ENCODE measurements at places on chromosomes 7 and 10.

DNA sequence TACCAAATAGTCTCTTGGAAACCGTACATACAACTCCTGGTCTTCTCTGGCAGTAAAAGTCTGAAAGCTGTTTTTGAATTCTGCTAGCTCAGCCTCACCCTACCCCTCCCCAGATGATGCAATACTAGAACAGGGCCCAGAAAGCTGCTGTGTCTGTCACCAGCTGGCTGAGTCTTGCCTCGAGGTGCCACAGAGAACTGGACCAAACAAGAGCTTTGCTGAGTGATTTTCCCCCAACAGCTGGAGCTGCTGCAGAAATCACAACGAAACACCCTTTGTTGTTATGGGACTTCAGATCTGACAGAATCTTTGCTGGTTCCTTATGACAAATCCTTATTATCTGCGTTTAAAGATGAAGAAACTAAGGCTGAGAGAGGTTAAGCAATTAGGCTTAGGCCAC lies 134.1 kb downstream of the SPAG6 start:
- no peak for DNase-seq

DNA sequence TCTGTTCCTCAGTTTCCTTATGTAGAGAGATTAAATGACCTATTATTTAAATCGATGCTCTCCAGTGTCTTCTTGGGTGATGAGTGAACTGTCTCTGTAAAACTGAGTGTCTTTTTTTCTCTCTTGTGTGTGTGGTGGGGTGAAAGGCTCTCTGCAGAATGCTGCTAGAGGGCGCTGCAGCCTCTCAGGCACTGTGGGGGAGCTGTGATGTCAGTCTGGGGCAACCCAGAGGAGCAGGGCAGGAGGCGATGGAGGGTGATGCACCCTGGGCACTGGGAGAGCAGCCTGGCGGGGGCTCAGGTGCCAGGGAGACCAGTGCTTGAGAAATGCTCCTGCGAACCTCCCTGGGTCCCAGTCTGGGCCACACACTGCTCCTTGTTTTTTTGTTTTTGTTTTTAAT lies 110.1 kb upstream of the POM121L12 start:
- DNase-seq, result no peak

DNA sequence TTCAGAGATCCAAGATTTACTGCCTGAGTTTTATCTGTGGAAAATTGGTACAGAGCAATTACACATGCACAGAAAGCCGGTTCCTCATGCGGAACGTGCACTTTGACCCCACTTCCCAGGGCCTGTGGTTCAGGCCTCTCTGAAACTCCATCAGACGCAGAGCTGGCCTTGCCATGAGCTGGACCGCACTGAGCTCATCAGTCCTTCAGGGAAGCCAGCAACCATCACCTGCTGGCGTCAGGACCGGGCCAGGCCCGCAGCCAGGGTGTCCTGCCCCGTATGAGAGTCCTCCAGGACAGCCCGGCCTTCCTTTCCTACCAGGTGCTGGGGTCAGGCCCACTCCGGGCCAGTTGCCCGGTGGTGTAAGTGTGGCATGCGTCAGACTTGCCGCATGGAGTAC lies 446.5 kb upstream of the FOXK1 start:
- DNase-seq, result no peak

- DNase-seq, result no peak
These were observed 192.2 kb downstream of the SH2D4B start for GRCh38 chr10:80729896-80730295.

DNA sequence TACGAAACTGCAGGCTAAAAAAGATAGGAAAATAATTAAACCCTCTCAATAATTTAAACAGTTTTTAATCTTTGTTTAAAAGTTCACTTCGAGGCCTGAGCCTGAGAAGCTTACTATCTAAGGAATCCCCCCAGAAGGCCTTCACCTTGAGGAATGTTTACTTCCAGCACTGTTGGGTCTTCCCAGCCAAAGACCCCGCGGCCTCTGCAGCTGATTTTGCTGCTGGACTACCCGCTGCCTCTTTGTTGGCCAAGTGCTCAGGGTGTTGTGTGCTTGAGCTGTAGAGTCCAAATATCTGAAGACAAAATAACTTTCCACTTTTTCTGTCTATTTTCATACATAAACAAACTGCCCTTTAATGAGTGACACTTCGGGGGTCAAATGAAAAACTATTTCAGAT lies 292.7 kb downstream of the GLRX3 start:
- DNase-seq, result no peak

GRCh38 chr7:151917791-151918509 lies 38.3 kb upstream of the GALNTL5 start:
- no peak for DNase-seq

- no peak for DNase-seq
These were observed 487.7 kb downstream of the TYW1 start for GRCh38 chr7:67484244-67484751.

GRCh38 chr10:59285073-59285472 lies 77.3 kb downstream of the FAM13C start:
- no peak for DNase-seq

DNA sequence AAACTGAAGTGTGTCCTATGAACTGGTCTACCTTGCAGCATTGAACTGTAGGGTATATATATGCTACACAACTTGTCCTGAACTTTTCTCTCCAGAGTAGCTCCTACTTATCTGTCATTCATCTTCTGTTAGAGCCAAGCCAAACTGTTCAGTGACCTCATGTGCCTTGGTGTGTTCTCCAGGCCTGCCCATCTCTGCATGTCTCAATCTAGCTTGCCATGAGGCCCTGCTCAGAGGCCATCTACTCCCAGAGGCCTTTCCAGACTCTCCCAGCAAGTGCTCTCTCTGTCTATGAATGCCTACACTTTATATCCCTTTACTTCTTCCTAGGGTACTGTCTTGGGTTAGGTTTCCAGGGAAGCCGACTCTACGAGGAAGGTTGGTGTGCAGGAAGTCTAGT lies 99.8 kb upstream of the MTPN start:
- DNase-seq, result no peak

GRCh38 chr10:114766470-114766869 lies 55.1 kb upstream of the FHIP2A start:
- DNase-seq, result no peak

GRCh38 chr7:119397156-119397555 lies 875.8 kb upstream of the KCND2 start:
- DNase-seq, result no peak

DNA sequence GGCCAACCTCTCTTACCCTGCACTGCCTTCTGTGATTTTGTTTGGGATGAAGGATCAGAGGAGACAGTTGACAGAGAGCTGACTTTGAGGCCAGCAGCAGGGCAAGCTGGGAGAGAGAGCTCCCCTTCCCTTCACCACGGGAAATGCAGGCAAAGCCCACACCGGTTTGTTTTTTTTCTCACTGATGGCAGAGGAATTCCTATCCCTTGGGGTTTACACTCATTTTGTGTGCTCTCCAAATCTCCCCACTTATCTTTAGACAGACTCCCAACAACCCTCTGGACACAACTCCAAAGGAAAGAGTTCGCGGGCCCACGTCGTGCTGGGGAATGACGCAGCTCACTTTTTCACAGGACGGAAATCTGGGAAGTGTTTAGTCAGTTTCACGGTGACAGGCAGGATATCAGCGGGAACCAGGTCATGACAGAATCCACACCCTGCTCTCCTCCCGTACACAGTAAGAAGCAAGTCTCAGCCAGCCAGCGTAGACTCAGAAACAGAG lies 68.3 kb upstream of the FAM171A1 start:
- peak; percentile 44 for DNase-seq

DNA sequence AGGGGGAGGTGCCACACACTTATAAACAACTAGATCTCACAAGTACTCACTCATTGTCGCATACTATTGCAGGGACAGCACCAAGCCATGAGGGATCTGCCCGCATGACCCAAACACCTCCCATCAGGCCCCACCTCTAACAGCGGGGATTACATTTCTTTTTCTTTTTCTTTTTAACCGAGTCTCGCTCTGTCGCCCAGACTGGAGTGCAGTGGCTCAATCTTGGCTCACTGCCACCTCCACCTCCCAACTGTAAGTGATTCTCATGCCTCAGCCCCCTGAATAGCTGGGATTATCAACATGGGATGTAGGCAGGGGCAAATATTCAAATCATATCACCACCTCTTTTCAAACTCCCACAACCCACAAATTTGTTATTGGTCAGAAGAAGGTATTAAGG lies 76.7 kb downstream of the SKAP2 start:
- DNase-seq, result no peak

- DNase-seq, result no peak
These were observed 23.2 kb downstream of the LIMK1 start for GRCh38 chr7:74106846-74107245.

DNA sequence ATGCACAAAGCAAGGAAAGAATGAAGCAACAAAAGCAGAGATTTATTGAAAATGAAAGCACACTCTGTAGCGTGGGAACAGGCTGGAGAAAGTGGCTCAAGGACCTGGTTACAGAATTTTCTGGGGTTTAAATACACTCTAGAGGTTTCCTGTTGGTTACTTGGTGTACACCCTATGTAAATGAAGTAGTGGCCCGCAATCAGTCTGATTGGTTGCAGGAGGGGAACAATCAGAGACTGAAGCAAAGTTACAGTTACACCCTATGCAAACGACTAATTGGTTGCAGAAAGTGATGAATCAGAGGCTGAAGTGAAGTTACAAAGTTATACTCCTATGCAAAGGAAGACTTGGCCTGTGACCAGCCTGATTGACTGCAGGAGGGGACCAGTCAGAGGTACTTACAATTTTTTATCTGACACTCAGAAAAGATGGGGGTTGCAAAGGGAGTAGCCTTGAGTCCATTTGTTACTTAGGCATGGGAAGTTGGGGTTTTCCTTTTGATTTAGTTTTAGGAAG lies 3.6 kb upstream of the MTPN start:
- no peak for DNase-seq

- DNase-seq, result no peak
These were observed 1012.5 kb downstream of the DNAJB9 start for GRCh38 chr7:109582211-109582610.

GRCh38 chr7:75867390-75867717 lies 11.5 kb upstream of the RHBDD2 start:
- no peak for DNase-seq

DNA sequence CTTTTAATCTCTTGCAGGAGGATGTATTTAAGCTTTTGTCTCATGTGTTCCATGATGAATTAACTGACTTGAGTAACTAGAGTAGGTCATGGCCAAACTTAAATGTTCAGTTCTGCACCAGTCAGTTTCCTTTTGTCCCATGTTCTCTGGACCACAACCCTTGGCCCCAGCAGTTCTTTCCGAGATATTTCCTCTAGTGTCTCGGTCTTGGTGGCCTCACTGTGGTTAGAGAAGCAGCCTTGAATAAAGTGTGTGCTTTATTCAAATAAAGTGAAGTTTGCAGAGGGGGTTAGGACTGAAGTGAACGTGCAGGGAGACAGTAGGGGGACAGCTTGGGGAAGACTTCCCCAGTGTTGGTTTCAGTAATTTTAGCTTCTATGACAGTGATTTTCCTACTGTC lies 9.3 kb downstream of the ZNF212 start:
- DNase-seq, result no peak

- DNase-seq, result no peak
These were observed 9.2 kb downstream of the NEBL start for GRCh38 chr10:20887706-20888555.

DNA sequence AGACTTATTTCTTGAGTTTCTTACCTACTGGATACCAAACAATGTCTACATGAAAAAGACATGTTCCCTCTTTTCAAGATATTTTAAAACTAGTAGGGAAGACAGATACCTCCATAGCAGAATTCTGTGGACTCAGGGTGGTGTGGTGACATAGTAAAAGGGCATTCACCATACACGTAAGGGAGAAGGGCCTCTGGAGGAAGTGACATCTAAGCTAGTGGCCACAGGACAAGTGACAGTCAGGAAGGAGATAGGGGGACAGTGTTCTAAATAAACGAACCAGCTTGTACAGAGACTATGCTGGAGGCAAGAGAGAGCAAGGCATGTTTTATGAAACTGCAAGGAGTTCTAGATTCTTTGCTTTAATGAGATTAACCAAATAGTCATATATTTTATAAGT lies 321.7 kb upstream of the LRGUK start:
- no peak for DNase-seq

GRCh38 chr10:100006243-100006886 lies 3.4 kb downstream of the DNMBP start:
- DNase-seq, result no peak

DNA sequence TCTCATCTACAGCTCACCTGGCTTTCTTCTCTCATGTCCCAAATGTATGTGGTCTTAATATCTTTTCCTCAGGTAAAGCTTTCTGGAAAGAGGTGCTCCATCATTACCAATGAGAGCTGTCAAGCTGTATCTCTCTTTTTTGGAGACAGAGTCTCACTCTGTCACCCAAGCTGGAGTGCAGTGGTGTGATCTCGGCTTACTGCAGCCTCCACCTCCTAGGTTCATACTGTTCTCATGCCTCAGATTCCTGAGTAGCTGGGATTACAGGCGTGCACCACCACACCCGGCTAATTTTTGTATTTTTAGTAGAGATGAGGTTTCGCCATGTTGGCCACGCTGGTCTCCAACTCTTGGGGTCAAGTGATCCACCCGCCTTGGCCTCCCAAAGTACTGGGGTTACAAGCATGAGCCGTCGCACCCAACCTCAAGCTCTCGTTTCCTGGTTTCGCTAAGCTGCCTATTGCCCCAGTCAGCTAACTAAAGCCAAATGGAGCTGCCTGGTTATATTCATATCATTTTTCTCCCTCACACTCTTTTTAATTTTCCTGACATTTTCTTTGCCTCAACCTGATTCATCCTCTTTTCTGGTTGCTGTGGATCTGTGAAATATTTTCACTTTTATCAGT lies 60.5 kb downstream of the SUFU start:
- no peak for DNase-seq

DNA sequence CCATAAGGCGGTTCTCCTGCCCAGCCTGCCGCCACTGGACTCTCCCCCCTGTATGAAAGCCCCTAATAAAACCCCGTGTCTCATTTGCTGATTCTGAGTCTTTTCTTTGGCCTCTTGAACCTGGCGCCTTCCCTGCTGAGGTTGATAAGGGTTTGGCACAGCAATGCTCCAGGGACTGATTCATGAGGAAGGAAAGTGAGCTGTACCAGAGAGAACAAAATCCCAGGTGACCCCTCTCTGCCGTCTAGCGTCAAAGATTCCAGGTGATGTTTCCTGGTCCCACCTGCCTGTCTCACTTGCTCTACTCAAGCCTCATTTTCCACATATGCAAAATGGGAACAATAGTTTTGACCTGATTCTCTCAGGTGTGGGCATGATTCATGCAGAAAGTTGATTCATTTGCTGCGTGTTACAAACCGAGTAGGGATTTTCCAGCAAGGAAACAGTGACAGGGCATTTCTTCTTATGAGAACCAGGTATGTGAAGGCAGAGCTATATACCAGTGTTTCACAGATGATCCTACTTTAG lies 730.6 kb upstream of the IGFBP3 start:
- no peak for DNase-seq

GRCh38 chr10:35638101-35638500 lies 4.0 kb downstream of the FZD8 start:
- DNase-seq, result no peak

All from hematopoietic multipotent progenitor cell treated with erythropoietin and hydrocortisone succinate and interleukin-3 and kit ligand, for 17 days (in vitro differentiated cells).